ENCODE measurements at places on chromosomes 13 and 19.
A peak's percentile ranks its signal among the peaks of the same experiment; 100 is the strongest.

GRCh38 chr19:49101160-49101559, 13.0 kb upstream of the LIN7B start:
- no peak for DNase-seq

DNA sequence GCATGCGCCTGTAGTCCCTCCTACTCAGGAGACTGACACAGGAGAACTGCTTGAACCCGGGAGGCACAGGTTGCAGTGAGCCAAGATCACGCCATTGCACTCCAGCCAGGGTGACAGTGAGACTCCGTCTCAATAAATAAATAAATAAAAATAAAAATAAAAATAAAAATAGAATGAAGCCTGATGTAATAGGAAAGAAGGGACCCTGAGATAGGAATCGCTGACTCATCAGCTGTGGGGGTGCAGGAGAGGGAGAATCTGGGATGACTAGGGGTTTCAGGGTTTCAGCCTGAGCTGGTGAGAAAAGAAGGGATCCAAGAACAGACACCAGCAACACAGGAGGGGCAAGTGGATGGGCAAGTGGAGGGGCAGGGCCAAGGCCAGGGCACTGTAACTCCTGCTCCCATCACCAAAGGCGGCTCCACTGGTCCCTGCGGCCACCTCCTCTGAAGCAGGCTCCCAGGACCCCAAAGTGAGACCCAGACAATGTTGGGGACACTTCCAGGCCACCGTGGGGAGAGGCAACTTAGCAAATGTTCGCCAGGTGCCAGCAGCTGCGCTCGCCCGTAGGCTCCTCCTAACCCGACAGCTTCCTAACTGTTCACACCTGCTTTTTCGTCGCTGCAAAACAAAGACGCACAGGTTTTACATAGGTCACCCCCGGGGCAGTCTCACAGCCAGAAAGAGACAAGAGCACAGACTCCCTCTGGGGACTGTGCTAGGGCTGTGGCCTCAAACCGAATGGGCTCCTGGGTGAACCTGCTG, 1.2 kb downstream of the HAUS8 start:
- no peak for DNase-seq

GRCh38 chr13:25151626-25152195, 20.4 kb downstream of the AMER2 start:
- no peak for DNase-seq

DNA sequence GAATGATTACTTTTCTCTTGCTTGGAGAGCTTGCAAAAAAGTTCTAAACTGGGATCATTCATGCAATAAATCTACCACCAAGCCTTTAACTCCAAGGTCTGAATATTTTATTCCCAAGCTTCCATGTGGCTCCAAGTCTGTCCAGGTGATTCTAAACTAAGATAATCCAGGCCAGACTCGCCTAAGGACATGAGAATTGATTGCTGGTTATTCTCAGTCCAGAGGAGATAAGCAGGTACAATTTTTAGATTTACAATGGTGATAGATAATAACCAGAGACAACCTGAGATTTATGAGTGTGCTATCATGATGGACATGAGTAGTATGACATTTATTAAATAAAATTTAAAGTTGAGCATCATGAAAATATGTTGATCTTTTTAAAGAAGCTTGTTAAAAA, 156.5 kb upstream of the SPRY2 start:
- DNase-seq = no peak

DNA sequence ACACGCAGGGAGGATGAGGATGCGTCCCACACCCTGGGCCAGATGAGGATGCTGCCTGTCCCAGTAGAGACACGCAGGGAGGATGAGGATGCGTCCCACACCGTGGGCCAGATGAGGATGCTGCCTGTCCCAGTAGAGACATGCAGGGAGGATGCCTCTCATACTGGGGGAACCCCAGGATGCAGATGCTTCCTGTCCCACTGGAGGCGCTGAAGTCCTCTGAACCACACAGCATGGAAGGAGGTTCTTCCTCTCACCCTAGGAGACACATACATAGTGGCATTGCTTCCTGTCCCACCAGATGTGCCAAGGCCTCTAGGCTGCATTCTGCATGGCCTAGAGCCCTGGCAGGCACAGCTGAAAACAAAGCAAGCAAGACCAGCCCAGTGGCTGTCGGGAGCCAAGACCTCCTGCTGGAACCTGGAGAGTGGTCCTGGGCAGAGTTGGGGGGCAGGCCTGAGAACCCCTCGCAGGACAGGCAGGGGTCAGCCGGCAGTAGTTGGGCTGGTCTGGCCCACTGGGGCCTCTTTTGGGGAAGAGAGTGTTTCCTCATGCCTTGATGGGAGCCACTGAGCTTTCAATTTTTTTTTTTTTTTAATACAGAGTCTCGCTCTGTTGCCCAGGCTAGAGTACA, 4.3 kb downstream of the HPN start:
- peak; percentile 41 for DNase-seq

GRCh38 chr19:15317392-15318071, 14.8 kb downstream of the BRD4 start:
- DNase-seq = no peak

DNA sequence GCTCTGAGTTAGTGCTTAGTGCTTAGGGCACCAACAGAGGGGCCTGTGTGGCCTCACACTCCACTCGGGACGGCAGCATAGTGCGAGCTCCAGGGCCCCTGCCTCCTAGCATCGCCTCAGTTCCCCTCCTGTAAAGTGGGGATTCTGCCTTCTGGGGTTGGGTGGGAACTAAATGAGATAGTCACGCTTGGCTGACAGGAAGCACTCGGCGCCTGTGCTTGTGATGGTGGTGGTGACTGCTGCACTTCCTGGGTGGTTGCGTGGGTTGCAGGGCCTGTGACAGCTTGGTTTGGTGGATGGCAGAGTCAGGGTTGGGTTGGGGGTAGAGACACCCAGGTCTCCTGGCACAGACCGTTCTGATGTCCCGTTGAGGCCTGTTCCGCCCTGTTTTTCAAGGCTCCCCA, 7.7 kb downstream of the PLEKHF1 start:
- peak; percentile 89 for DNase-seq

DNA sequence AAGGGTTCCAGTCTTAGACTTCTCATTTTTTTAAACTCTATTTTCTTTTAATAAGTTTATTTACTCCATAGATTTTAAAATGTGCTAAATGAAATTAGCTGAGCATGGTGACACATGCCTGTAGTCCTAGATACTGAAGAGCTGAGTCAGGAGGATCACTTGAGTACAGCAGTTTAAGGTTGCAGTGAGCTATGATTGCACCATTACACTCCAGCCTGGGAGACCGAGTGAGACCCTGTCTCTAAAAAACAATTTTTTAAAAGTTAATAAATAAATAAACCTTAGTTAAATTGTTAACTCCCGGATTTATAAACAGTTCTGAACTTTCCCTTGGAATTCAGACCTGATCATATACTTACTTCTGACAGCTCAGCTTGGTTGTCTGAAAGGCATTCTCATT, 32.5 kb downstream of the PCDH20 start:
- DNase-seq = no peak

- no peak for DNase-seq
Observed at GRCh38 chr19:10744801-10745293, 27.0 kb downstream of the DNM2 start.

DNA sequence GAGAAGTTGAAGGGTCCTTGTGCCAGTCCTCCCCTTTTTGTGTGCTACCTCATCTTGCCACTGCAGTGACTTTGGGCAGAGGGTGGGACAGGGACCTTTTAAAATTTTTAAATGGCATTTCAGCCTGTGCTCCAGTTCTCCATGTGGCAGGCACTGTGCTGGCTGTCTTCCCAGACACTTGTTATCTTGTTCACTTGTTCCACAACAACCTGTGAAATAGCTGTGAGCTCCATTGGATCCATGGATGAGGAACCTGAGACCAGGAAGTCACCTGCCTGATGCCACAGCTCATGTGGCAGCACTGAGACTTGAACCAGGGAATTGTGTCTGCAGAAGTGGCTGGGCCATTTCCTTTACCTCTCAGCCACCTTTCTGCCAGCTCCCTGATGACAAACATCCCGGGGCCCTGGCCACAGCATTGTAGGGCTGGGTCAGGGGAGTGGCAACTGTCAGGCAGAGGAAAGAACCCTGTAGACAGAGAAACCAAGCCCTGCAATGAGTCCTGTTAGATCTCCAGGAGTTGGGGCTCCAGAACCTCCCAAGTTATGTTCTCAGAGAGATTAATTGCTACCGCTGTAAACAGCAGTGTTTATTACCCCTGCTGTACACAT, 6.4 kb downstream of the EGLN2 start:
- no peak for DNase-seq

DNA sequence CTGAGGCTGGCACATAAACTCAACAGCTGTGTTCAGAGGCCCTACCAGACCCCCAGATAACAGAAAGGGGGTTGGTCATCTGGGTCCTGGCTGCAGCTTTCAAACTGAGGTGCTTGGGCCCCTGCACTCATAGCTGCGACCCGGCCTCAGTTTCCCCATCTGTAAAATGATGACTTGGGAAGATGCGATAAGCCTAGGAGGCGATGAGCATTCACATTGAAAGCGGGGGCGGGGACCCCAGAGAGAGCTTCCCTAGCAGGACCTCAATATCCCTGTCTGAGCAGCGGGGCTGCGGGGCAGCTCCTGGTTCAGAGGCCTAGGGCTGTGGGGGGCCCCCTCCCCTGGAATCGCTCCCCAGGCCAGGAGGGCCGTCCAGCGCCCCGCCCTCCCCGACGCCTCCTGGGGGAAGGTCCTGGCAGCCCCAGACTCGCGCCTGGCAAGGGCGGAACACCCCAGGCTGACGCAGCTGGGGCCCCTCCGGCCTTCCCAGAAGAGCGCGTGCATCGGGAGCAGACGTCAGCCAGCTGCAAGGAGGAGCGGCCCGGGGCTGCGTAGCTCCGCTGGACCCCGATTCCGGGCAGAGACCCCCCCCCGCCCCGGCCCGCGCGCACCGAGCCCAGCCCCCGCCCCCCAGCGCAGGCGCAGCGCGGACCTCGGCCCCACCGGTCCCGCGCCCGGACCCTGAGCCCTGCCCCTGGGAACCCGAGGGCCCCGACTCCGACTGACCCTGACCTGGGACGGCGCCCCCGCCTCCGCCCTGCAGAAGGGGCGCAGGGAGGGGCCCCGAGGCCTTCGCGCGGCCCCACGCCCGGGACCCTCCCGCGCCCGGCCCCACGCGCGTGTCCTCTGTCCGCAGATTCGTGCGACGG, 3.5 kb downstream of the FSTL3 start:
- DNase-seq = peak; percentile 39

- DNase-seq = no peak
Observed at GRCh38 chr19:5947435-5947834, 30.5 kb downstream of the RANBP3 start.

DNA sequence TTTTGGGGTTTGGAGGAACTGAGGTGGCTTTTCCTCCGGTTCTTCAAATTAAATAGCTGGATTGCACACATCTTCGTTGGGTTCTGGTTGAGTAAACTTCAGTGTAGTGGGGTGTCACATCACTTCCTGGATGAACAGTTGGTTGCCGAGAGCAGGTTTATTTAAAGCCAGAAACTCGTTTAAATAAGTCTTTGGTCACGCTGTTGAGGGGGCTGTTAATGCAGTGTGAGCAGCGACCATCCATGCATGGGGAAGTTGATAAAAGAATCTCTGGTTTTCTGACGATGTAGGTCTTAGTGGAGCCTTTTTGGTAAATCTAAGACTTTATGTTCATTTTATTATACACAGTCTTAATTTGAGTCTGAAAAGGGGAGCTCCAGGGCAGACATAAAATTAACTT, 351.2 kb upstream of the ARGLU1 start:
- no peak for DNase-seq

DNA sequence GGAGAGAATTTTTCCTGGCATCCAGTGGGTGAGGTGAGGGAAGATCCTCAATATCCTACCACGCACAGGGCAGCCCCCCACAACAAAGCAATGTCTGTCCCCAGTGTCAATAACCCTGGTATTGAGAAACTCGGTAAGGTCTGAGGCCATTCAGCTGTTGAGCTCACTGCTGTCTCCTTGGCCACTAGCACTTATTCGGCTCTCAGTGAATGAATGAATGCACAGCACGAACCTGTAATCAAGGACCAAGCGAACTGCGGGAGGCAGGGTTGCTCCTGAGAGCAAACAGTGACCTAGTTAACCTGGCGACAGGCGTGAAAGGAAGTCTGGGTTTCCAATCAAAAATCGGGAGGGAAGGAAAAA, 640 bp downstream of the ZSCAN5A start:
- no peak for DNase-seq

GRCh38 chr13:99227909-99228688, 27.4 kb downstream of the UBAC2 start:
- no peak for DNase-seq

DNA sequence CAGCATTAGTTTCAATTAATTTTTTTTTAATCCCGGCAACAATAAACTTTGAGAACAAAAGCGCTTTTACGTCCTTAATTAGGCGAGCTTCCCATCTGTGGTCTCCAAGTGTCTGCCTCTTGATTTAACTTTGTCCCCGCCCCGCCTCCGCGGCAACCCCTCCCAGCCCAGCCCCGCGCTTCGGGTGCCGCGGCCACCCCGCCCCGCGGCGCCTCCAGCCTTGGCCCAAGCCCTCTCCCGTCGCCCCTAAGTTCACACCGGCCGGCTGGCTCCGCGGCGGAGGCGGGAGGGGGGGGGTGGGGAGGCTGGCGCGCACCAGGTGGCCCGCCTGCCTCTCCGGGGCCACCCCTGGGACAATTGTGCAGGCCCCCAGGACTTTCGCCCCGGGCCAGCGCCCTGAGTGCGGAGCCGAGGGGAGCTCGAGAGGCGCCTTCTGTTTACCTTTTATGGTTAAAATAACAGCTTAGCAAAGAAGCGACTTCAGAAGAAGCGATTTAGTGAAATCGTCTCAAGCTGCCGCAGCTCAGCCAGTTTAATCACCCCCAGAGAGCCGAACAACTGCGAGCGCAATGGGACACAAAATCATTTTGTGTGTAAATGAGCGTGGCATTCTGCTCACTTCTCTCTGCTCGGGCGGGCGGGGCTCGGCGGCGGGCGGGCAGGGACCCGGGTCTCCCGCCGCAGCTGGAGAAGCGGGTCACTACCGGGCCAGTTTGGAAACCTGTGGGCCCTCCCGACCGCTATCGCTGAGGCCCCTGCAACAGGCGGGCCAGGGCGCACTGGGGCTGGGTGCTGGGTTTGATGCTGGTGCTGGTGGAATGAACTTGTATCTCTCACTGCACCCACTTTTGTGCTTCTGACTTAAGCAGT, 1.4 kb downstream of the KCTD15 start:
- DNase-seq = peak; percentile 17

GRCh38 chr13:95813139-95813538, 136.2 kb downstream of the DNAJC3 start:
- DNase-seq = no peak

DNA sequence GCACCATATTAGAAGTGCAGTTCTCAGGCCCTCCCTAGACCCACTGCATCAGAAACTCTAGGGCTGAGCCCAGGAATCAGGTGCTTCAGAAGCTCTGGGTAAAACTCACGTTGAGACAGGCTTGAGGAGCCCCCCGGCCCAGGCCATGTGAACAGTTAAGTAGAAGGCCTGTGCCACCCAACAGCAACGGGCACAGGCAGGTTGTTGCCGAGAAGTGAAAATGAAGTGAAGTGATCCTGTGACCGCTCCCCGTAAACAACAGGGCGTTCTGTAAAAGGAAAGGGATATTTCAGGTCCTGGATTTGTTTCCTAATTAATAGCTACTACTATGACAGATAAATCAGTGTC, 128.8 kb downstream of the ATP11A start:
- no peak for DNase-seq

DNA sequence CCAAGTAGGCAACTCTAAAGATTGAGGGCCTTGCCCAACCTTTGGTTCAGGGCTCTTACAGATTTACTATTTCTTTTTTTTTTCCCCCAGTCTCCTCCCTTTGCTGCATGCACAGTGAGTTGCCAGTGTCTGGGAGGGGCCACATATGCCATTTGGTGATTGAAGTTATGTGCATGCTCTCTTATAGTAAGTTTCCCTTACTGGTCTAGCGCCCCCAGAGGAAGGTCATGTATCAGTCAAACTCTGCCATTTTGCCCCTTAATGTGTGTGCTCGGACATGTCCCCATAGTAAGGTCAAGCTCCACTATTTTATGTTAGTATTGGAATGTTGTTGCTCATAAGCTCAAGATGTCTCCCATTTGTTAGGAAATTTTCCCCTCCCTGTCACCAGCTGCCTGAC, 1138.0 kb upstream of the SLC10A2 start:
- no peak for DNase-seq
